ENCODE measurements at places on chromosomes 11 and 22.

GRCh38 chr11:58775066-58775708, 43.4 kb upstream of the GLYAT start:
- no peak for DNase-seq

DNA sequence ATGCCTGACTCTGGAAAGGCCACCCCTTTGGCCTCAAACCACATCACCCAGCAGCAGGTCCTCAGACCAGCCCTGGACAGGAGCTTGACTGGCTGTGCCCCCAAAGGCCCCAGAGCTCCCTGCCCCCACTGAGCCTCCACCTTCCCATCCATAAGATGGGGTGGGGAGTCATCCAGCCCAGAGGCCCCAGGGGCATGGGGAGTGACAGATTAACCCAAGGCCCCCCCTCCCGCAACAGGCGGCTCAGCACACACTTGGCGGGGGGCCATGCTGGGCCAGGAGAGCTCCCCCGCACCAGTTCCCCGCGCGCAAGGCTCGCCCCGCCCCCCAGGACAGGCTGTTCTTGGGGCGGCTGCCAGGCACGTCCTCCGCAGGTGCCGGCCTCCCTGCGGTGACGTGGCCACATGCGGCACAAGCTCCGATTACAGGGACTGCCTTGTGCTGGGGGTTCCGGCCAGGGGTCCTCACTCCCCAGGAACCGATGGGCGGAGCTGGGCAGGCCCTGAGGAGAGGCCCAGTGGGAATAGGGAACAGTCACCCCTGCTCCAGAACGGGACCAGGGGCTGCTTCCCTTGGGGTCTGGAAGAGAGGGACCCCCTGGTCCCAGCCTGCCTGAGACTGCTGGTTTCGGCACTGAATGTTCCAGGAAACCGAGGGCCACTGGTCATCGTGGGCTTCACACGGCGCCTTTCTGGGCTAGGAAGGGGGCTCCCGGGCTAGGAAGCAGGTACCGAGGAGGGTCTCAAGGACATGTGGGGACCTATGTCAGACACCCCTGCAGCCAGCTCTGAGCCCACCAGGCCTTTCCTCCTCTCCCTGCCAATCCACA, 5.1 kb upstream of the CDKN1C start:
- peak; percentile 81 for DNase-seq

- DNase-seq: no peak
Observed at GRCh38 chr11:110716361-110716760, 4.1 kb upstream of the ARHGAP20 start.

DNA sequence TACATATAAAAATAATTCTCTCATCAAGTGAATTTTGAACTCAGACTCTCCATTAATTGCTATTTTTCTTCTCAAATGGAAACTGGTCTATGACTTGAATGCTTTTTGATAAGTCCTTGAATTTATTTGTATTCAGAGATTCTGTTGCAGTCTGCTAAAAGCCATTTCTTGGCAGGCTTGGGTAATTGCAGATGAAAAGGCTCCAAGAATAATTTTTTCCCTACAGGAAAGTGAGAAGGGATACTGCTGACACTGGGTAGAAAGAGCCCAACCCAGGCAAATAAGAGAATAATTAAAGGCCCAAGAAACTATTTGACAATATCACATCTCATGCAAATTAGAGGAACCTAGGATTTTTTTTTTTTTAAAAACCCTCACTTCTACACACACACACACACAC, 246.5 kb upstream of the DDI1 start:
- no peak for DNase-seq

- no peak for DNase-seq
Observed at GRCh38 chr11:9738116-9738515, 74.2 kb downstream of the SWAP70 start.

DNA sequence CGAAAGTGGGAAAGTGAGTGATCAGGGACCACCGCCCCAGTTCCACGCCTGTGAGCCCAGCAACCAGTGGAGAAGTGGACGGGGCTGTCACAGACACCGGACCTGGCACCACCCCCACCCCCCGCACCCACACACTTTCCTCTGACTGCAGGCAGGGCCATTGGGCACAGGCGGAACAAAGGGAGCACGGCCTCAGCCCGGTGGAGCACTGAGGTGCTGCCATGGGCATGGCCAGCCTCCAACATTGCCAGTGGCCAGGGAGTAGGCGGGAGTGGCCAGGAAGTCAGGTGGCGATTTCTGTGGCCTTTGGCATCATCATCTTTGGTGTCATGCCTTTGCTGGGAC, 78.5 kb downstream of the BCR start:
- no peak for DNase-seq

- no peak for DNase-seq
Observed at GRCh38 chr11:130638624-130639023, 190.2 kb downstream of the ADAMTS15 start.
